Inflammatory macrophage treated with lipopolysaccharide for 4 hours (primary cell): ENCODE measurements at places on chromosomes 1 and 21.

- DNase-seq: no peak
Observed at GRCh38 chr1:15765495-15766194, 7.0 kb downstream of the FBLIM1 start.

DNA sequence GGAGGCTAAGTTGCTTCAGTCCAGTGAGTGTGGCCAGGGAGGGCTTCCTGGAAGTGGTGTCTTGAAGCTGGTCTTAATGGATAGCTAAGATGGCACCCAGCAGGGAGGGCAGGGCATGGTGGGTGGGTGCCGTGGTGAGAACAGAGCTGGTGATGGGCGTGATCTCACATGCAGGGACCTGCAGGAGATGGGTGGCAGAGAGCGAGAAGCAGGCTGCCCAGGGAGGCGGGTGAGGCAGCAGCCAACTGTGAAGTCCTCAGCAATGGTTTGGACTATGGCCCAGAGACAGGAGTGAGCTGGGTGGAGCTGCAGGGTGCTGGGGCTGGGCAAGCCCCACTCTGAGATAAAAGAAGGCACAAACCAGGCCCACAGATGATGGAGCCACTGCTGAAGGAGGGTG is 50.7 kb downstream of the UMODL1 start:
- DNase-seq: no peak

GRCh38 chr1:9280015-9280860 is 12.5 kb upstream of the SPSB1 start:
- peak; percentile 94 for DNase-seq

GRCh38 chr1:175857756-175858155 is 114.4 kb upstream of the TNR start:
- no peak for DNase-seq

GRCh38 chr1:3474421-3474820 is 20.0 kb downstream of the ARHGEF16 start:
- no peak for DNase-seq
